Activated CD8-positive, alpha-beta memory T cell treated with anti-CD3 and anti-CD28 coated beads, Interleukin-2, amount 10 ng/mL, durations not matched to agents 7 days and 5 days (primary cell): ENCODE measurements at places on chromosomes 6 and 20. TPM values are rescaled to one million over a fixed set of nuclear protein-coding genes. Genes with fewer than 3 reads are reported as not detected.
A peak's percentile ranks its signal among the peaks of the same experiment; 100 is the strongest.

The C6orf132 gene
- total RNA-seq: 0.18 TPM

GRCh38 chr6:138638604-138639003, 135.0 kb upstream of the CCDC28A start:
- DNase-seq: no peak
- H3K36me3 ChIP-seq: no peaks in the 10 kb centered on the region
- no peaks in the 10 kb centered on the region for H3K4me1 ChIP-seq
- no peak overlapping the region for H3K4me3 ChIP-seq
- no peak overlapping the region for H3K27ac ChIP-seq

The MUC22 gene
- not detected for total RNA-seq

- H3K27ac ChIP-seq: no peak overlapping the region
- DNase-seq: no peak
- H3K36me3 ChIP-seq: peaks cover 5% of the 10 kb centered on the region
- H3K4me3 ChIP-seq: no peak overlapping the region
Measured at GRCh38 chr6:107800564-107801164, 23.4 kb downstream of the SCML4 start.

DNA sequence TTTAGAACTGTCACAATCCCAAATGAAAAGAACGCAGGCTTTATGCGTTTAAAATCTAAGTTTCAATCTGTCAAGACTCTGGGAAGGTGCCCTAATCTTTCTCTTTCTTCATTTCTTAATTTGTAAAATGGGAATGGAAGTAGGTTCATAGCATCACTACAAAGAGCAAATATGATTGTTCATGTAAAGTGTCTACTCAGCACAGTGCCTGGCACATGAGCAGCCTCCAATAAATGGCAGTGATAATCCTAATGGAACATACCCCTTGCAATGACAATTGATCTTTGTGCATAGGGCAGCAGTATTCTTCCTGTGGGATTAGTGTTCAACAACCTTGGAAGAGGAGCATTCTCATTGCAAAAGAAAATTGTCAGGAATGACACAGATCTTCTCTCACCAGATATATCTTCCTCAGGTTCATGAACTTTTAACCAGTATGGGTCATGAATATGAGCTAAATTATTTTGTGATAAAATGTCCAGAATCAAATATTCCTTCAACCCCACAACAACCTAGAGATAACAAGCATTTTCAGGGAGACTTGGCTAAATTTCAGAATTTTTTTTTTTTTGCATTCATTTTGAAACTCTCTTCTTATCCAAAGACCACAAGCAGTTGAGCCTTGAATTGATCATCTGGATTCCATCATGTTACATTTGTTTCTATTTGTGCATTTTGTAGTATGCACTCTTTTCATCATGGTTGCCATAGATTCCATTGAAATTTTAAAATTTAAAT, 149.1 kb downstream of the TBX18 start:
- H3K27me3 ChIP-seq: no peaks in the 10 kb centered on the region
- H3K4me3 ChIP-seq: no peak overlapping the region
- H3K4me1 ChIP-seq: no peaks in the 10 kb centered on the region
- DNase-seq: no peak
- no peaks in the 10 kb centered on the region for H3K36me3 ChIP-seq
- H3K27ac ChIP-seq: no peak overlapping the region

The PLN gene
- total RNA-seq: not detected

GRCh38 chr6:30135757-30136156, at the start of gene TRIM40:
Gene TRIM40, plus strand, starts transcription at chr6:30136140. Its CDS starts 897 bp downstream, at chr6:30137037.
- H3K4me3 ChIP-seq: no peak within 1 kb of the TSS
- H3K27me3 ChIP-seq: peaks cover 71% of the 10 kb centered on the region
- peaks cover 17% of the 10 kb centered on the region for H3K4me1 ChIP-seq
- H3K27ac ChIP-seq: no peak within 1 kb of the TSS

GRCh38 chr6:131349199-131349598, 213.9 kb downstream of the AKAP7 start:
- H3K27me3 ChIP-seq: no peaks in the 10 kb centered on the region
- H3K4me1 ChIP-seq: no peaks in the 10 kb centered on the region
- H3K27ac ChIP-seq: no peak overlapping the region
- H3K4me3 ChIP-seq: no peak overlapping the region

The DDO gene
- total RNA-seq: not detected

- H3K27ac ChIP-seq: peak overlapping the region; percentile 87
- peak; percentile 68 for DNase-seq
- H3K4me3 ChIP-seq: peak overlapping the region; percentile 67
- H3K4me1 ChIP-seq: peaks cover 49% of the 10 kb centered on the region
- peaks cover 14% of the 10 kb centered on the region for H3K36me3 ChIP-seq
Measured at GRCh38 chr6:18213439-18213838, 50.9 kb downstream of the DEK start.

GRCh38 chr20:52432740-52433139, 241.2 kb upstream of the ZFP64 start:
- no peak overlapping the region for H3K4me3 ChIP-seq
- DNase-seq: no peak
- H3K4me1 ChIP-seq: no peaks in the 10 kb centered on the region
- no peak overlapping the region for H3K27ac ChIP-seq
- H3K27me3 ChIP-seq: no peaks in the 10 kb centered on the region

- H3K4me3 ChIP-seq: no peak overlapping the region
- DNase-seq: no peak
- H3K27ac ChIP-seq: peak overlapping the region; percentile 99
- no peaks in the 10 kb centered on the region for H3K27me3 ChIP-seq
Measured at GRCh38 chr6:36119209-36119608, 11.1 kb upstream of the MAPK13 start.

DNA sequence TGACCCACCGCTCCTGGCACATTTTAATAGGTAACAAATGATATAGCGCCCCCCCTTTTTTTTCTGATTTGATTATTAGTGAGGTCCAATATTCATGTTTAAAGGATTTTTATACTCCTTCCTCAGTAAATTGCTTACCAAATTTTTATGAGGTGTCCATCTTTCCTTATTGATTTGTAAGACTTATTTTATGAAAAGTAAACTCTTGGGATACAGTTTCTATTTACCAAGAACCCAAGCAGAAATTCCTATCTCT, 25.1 kb downstream of the TRIM27 start:
- H3K36me3 ChIP-seq: peaks cover 29% of the 10 kb centered on the region
- H3K27me3 ChIP-seq: no peaks in the 10 kb centered on the region
- peak overlapping the region; percentile 77 for H3K27ac ChIP-seq
- H3K4me3 ChIP-seq: peak overlapping the region; percentile 99
- H3K4me1 ChIP-seq: peaks cover 12% of the 10 kb centered on the region
